Type B pancreatic cell (in vitro differentiated cells): ENCODE measurements at places on chromosomes 1 and 21. TPM values are rescaled to one million over a fixed set of nuclear protein-coding genes. Genes with fewer than 3 reads are reported as not detected.

UMODL1 gene
- 0.36 and 1.0 TPM in 2 replicates for total RNA-seq

- DNase-seq, result no peak
These were observed 19.0 kb downstream of the TEX35 start for GRCh38 chr1:178531887-178532286.

DNA sequence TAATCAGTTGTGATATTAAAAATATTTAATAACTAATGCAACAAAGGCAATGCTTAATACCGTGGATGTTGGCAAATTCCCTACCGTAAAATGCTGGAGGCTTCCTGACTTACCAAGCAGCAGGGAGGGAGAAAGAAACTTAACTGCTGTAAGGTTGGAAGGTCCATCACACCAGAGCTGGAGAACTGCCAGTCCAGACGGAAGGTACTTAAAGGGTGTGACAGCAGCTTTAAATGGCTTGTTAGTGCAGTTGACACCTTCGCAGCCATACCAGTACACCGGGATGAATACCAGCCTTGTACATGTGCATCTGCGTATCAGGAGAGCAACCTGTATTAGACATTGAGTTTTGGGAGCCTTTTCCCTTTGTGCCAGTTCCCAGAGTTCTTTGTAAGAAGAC, 269.5 kb upstream of the NCAM2 start:
- no peak for DNase-seq

- DNase-seq, result no peak
These were observed 828.2 kb upstream of the NCAM2 start for GRCh38 chr21:20169812-20170576.

GRCh38 chr1:37862330-37862729, 2.9 kb upstream of the MTF1 start:
- no peak for DNase-seq

DNA sequence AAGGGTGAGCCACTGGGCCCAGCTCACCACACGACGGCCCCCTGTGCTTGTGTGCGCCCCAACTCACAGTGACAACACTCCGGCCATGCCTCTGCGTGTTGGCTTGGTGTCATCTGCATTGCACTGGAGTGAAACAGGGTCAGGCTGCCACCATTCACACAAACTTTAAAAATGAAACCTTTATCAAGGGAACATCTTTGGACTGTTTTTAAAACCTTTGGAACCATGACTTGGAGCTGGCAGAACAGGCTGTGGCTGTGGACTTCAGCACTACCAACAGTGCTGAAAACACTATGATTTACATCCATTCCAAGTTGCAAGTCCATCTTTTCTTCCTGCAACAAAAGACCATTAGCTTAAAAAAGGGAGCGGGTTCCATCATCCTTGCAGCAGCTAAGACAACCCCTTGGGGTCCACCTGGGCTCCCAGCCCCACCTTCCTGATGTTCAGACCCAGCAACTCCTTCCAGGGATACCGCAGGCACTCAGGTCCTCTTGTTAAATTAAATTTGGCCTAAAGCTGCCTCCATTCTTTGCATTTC, 25.6 kb downstream of the POFUT2 start:
- no peak for DNase-seq

GRCh38 chr1:7648761-7649384, 122.2 kb upstream of the VAMP3 start:
- DNase-seq, result no peak

GRCh38 chr1:218209351-218209861, 75.7 kb upstream of the RRP15 start:
- no peak for DNase-seq

DNA sequence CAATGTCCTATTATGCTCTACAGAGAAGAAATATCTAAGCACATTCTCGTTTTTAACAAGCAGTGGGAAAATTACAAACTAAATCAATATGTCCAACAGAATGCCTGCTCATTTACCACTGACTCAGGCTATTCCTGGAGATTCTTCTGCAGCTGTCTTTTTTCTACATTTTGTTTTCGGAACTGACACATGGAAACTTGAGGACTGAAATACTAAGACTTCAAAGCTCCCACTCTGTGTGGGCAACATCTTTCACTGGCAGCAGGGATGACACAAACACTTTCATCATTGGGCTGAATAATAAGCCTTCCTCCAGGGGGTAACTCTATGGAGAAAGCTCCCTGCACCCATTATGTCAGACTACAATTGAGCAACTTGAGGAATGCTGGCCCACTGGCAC, 175.5 kb upstream of the NCAM2 start:
- no peak for DNase-seq

DNA sequence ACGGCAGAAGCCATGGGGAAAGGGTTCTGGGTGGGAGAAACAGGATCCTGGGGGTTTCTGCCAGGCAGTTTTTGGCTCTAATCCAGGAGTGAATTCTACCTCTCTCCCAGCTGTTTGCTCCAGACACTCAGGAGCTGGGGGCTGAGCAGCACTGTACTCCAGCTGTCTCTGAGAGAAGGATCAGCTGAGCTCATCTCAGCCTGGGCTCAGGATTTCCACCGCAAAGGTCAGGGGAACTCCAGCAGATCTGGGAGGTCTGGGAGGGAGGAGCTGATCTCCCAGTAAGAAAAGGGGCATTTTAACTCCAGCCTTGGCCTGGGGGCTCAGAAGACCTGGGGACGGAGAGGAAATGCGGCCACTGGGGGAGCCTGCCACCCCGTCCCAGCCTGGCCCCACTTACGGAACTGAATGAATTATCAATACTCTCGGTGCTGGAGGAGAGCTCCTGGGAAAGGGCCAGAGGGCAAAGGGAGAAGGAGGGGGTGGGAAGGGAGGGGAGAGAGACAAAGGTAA, 17.3 kb downstream of the PI4KB start:
- no peak for DNase-seq

DNA sequence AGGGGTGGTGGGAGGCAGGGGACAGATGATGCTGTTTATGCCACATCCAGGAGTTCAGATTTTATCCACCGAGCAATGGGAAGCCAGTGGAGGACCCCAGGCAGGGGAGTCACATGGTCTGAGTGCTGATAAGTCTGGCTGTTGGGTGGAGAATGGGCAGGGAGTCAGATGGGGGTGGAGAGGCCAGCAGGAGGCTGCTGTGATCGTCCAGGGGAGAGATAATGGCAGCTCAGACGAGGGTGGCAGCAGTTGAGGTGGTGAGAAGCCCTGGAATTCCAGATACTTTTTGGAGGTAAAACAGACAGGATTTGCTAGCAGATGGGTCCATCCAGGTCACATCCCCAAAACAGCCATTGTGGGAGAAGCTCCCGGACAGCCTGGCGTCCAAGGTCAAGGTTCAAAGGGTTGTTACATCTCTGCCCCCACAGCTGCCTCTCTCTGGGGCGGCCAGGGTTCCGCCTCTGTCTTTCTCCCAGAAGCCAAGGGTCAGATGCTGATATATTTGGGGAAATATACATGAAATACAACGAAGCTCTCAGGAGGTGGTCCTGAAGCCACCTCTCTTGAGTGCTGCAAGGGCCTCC, 252.1 kb upstream of the TMEM51 start:
- DNase-seq, result no peak

GRCh38 chr1:81660286-81660685, 140.4 kb upstream of the ADGRL2 start:
- no peak for DNase-seq

DNA sequence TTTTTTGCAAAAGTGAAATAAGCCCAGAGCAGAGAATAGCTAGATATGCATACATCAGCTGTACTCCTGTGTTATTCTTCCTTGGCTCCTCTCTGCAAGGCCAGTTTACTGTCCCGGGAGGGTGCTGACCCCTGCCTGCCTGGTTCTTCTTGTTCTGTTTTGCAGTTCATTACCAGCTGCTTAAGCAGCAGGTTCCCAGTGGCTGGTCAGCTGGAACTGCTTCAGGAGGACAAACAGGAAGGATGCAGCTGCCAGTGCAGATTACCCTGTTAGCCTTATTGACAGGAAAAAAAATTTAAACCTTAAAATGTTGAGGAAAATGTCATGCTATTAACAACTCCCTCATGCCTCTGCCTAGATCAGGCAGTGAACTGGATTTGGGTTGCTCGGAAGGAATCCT, 16.0 kb upstream of the LRIG2 start:
- DNase-seq, result no peak

- no peak for DNase-seq
These were observed 13.7 kb downstream of the LRRC8B start for GRCh38 chr1:89538361-89538760.

- DNase-seq, result no peak
These were observed 93.6 kb downstream of the SIM2 start for GRCh38 chr21:36792505-36792967.

DNA sequence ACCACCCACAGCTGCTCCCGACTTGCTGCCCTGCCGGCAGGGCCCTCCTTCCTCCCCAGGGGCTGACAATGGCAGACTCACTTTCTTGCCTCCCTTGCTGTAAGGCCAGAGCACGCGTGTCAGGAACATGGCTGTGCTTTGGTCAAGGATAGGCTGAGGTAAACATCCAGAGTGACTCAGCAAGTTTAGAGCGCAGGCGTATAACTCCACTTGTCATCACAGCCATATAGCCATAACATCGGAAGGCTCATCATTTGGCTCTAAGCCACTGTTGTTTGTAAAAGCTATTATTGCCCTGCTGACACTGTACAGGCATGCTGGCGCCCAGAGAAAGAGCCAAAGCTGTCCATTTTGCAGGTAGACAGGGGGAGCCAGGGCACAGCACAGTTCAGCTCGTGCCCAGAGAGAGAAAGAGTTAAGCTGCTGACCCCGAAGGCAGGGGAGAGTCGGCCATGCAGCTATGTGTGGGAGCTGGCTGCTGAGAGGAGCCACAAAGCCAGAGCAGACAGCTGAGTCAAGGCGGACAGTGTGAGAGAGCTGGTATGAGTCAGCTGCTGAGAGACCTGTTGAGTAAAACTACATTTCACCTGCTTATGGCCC, 60.6 kb downstream of the GNG4 start:
- no peak for DNase-seq

DNA sequence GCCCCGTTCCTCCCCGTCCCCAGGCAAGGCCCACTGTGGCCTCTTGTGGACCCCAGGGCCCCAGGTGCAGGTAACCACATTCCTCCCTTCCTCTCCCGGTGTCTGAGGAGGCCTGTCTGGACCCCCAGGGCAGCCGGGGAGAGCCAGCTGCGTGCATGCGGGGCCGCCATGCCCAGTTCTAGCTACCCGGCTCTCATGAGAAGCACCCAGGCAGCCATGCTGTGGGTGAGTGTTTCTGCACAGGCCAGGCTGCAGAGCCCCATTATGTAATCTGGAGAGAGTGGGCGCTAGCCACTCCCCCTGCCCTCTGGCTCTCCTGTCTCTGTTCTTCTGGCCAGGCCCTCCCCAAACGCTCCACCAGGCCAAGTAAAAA, 18.4 kb upstream of the PLEKHG5 start:
- DNase-seq, result no peak

DNA sequence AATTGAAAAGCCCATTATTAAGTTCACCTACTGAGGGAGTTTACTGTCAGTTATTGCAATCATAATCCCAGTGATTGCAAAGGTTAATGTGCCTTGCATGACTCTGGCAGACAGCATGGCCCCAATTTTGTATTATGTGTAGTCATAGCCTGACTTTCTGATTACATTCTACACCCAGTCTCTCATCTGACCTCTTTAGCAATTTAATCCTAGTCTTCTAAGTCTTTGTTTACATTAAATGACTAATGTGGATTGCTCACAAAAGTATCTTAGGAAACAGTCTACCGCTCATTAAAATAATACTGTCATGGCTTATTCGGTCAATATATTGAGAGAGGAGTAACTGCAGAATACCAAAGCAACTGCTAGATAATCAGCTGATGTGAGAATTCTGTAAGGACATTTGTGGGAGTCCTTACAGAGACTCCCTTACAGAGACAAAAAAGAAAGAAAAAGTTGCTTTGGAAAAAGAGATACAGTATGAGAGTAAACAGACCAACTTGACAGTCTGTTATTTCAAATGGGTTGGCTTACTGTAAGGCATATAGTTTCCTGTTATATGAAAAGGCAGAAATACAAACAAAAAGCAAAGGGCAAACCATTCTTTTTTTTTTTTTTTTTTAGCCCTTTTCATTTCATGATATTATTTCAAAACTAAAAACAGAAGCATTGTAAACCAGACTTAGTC, 42.8 kb downstream of the SMG7 start:
- DNase-seq, result no peak

PGLYRP4 gene
- 4.4 and 5.9 TPM in 2 replicates for total RNA-seq

MAP3K6 gene
- total RNA-seq, result 15.6 and 39.9 TPM in 2 replicates

SOD1 gene
- 171 and 232 TPM in 2 replicates for total RNA-seq

DNA sequence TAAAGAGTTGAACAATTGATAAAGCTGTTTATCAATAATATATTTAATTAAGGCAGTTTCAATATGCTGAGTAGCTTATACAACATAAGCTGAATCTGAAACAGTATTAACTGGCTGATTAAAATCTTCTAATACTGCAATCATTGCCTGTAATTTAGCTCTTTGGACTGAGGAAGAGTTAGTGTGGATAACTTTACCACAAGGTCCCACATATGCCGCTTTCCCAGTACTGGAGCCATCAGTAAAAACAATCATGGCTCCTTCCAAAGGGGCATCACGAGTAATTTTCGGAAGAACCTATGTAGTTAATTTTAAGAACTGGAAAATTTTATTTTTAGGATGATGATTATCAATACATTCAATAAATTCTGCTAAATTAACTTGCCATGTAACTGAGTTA, 6.7 kb downstream of the DAP3 start:
- no peak for DNase-seq

DNA sequence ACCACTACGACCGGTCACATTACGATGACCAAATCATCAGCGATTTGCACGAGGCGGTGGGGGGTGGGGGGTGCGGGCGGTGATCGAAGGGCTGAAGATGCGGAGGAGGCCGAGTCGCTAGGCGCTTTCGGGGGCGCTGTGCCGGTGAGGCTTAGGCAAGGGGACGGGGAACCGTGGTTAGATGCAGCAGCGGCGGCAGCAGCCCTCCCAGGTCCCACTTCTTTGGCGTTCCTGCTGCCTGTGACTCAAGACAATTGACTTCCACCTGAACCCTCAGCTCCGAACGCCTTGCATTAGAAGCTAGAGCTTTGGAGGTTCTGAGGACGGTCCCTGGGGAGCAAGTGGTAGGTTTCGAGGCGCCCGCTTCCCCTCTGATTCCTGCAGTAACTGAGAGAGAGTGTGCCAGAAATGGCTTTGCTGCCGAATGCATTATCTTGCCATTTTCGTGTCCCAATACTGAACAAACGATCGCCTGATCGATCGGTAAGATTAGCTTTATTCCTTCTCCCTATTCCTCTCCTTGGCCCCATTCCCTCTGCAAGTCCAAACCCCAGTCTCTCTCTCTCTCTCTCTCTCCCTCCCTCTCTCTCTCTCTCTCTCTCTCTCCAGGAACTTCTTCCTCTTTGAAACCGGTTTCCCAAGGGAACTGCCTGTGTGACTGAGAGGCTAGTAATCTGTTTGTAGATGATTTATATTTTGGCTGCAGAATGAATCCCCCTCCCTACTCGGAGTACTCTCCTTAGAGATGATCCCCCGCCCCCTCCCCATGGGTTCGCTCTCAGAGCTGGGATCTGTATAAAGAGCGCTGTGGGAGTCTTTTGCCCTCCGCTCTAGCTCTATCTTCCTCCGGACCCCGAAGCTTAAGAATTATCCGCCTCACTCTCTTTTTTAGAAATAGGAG, 735 bp upstream of the BRINP3 start:
- no peak for DNase-seq

KLHDC9 gene
- total RNA-seq, result 14.1 and 14.3 TPM in 2 replicates

S100A7 gene
- 6.2 and 10.2 TPM in 2 replicates for total RNA-seq

- no peak for DNase-seq
These were observed 2.5 kb downstream of the AGRN start for GRCh38 chr1:1022302-1023009.

- no peak for DNase-seq
These were observed 40.6 kb upstream of the ST6GALNAC3 start for GRCh38 chr1:76033800-76034475.

SV2A gene
- total RNA-seq, result 5.4 and 16.2 TPM in 2 replicates
